ENCODE measurements at places on chromosomes 12 and 14. TPM values are rescaled to one million over a fixed set of nuclear protein-coding genes. Genes with fewer than 3 reads are reported as not detected.

Gene ZCRB1
- total RNA-seq = 24.9 TPM

Gene VASH1
- 59.9 TPM for total RNA-seq

Gene POTEG
- total RNA-seq = not detected

Gene CD163
- 1.6 TPM for total RNA-seq

Gene PLEKHH1
- total RNA-seq = 7.3 TPM

Gene P3H3
- 11.0 TPM for total RNA-seq

Gene LRRC43
- total RNA-seq = 2.0 TPM

Gene RPGRIP1
- total RNA-seq = not detected

Gene DAO
- total RNA-seq = not detected

Gene KMT2D
- total RNA-seq = 14.7 TPM

Gene KRT79
- not detected for total RNA-seq

Gene CLEC1B
- total RNA-seq = not detected

Gene RPL10L
- not detected for total RNA-seq

Gene AKAP6
- total RNA-seq = 102 TPM

Gene SLC6A15
- 81.1 TPM for total RNA-seq

Gene KRT1
- total RNA-seq = 0.82 TPM

Gene RFLNA
- total RNA-seq = 7.7 TPM

Gene MAP1LC3B2
- total RNA-seq = 0.82 TPM

Gene WIF1
- total RNA-seq = 0.41 TPM

Gene KCNMB4
- total RNA-seq = 54.2 TPM

Gene PLA2G1B
- total RNA-seq = not detected

Gene ENDOU
- total RNA-seq = not detected

Gene GALNT16
- 4.1 TPM for total RNA-seq

Gene ADSS1
- 1.6 TPM for total RNA-seq

Gene SDR9C7
- 0.41 TPM for total RNA-seq

Gene CCDC175
- total RNA-seq = 2.0 TPM

Gene CCNK
- total RNA-seq = 19.2 TPM

Gene REC8
- total RNA-seq = 15.1 TPM

Gene A2ML1
- total RNA-seq = 0.41 TPM

Gene AMHR2
- not detected for total RNA-seq

Gene C14orf39
- not detected for total RNA-seq

Gene GPR84
- total RNA-seq = not detected

Gene RNU4-1
- under 0.01 TPM for total RNA-seq

Gene KLRC2
- total RNA-seq = 2.0 TPM

Gene CCDC38
- total RNA-seq = not detected

Gene KLHL33
- under 0.01 TPM for total RNA-seq

Gene RFX4
- 2.9 TPM for total RNA-seq

Gene SELPLG
- 1.2 TPM for total RNA-seq

Gene HCAR2
- under 0.01 TPM for total RNA-seq

Gene STON2
- total RNA-seq = 19.2 TPM

Gene CLEC4D
- total RNA-seq = under 0.01 TPM

Gene OLR1
- total RNA-seq = 4.1 TPM

Gene SPTB
- total RNA-seq = 16.7 TPM

Gene TESPA1
- total RNA-seq = not detected

Gene RPS6KL1
- total RNA-seq = 23.6 TPM

Gene NEDD8
- total RNA-seq = 62.8 TPM

Gene ITGA7
- 3.7 TPM for total RNA-seq

Gene GLIPR1L1
- under 0.01 TPM for total RNA-seq

Gene VPS37B
- 13.0 TPM for total RNA-seq

Gene MYH6
- not detected for total RNA-seq

Gene KCNH3
- 3.7 TPM for total RNA-seq

Gene MSRB3
- total RNA-seq = 3.7 TPM

Gene MYF6
- 1.6 TPM for total RNA-seq

Gene KLRC4
- total RNA-seq = not detected

Gene EAPP
- total RNA-seq = 78.3 TPM
